ENCODE measurements at places on chromosomes 3 and 15.

DNA sequence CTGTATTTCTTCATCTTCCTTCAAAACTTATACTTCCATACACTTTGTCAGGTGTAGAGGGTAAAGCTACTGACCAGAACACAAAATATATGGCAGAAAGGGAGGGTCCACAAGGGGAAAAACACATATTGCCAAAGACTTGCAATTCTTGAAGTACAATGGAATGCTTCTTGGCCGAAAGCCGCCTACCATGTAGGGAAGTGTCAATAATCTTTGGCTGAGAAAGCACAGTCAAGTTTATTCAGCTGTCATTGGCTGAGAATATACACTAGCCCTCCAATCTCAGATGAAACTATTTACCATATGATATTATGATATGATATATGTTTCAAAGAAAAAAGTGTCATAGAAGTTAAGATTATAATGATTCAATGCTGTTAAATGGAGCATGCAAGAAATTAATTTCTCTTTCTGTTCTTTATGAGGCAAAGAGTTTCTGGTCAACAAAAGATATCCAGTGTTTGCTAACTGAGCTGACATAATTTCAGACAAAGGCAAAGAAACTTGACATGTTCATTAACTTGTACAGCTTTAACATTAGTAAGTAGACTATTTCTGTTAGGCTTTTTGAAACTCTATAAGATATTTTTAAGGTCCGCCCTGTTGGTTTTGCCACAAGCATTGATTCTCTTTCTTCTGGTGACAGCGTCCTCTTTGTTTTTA is 89.0 kb upstream of the LPP start:
- no peak for DNase-seq

- DNase-seq = peak; percentile 67
Observed at GRCh38 chr15:55917881-55918296, 75.5 kb downstream of the NEDD4 start.

- DNase-seq = no peak
Observed at GRCh38 chr15:31461911-31462480, 135.4 kb downstream of the KLF13 start.

DNA sequence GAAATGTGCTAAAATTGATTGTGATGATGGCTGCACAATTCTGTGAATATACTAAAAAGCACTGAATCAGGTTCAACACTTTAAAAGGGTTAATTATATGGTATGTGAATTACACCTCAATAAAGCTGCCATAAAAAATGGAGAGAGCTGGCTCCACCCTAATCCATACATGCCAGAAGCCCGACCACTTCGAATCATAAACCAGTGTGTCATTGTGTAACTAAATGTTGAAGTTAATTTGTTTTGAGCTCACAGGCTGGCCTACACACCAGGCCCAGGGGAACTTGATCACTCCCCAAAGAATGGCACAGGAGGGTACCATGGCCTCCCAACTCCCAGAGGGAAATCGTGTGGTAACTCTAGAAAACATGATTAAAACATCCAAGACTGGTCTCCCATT is 14.0 kb downstream of the PLCD1 start:
- no peak for DNase-seq

DNA sequence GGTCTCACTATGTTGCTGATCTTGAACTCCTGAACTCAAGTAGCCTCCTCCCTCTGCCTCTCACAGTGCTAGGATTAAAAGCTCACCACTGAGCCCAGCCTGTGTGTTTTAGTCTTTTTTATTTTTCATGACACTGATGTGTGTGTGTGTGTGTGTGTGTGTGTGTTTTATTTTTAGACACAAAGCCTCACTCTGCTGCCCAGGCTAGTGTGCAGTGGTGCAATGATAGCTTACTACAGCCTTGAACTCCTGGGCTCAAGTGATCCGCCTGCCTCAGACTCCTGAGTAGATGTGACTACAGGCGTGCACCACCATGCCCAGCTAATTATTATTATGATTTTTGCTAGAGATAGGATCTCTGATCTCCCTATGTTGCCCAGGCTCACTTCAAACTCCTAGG is 23.3 kb upstream of the CTSH start:
- DNase-seq = no peak

- DNase-seq = no peak
Observed at GRCh38 chr15:23645371-23646164, 2.1 kb downstream of the MAGEL2 start.

Data from stromal cell of bone marrow (primary cell).